Left renal pelvis (tissue), 4 donors: ENCODE measurements at places on chromosomes 13 and 19.

DNA sequence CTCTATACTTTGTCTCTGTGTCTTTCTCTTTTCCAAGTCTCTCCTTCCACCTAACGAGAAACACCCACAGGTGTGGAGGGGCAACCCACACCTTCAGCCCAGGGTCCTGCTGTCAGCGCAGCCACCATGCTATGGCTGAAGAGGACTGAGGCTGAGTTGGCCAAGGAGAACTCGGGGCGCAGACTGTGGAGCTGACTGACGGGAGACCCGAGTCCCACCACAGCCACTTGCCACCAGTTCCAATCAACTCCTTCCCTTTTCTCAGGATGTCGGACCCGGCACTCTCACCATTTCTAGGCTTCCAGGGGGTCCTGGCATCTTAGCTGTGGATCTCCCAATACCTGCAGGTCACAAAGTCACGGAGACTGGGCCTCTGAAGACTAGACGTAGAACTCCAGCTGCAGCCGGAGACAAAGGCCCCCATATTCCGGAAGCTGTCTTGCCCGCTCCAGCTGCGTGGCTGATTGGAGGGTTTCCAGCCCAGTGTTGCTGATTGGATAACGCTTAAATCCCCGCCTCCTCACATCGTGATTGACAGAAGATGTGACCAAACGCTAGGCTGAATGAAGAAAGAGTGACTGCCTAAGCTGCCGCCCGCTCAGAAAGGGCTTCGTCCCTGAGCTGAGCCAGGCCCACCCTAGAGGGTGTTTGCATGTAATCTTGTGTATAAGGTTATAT, 63.6 kb downstream of the ZNF429 start:
- DNase-seq: peak; percentile 84

DNA sequence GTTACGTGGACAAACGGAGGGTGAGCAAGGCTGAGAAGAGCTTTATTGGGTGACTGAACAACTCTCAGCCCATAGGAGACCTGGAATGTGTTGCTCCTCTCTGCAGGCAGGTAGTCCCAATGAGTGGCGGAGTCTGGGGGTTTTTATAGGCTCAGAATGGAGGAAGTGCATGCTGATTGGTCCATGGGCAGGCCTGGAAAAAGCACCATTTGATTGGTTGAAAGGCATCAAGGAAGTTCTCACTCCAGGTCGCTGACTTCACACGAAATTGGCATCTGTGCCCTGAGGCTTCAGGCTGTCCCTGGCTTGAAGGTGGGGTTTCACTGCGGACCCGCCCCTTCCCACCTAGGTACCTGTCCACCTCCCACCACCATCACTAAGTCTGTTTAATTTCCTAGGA, 65.4 kb downstream of the SPATA13 start:
- DNase-seq: no peak

GRCh38 chr19:48614436-48615230, at the start of gene FAM83E:
Gene FAM83E, minus strand, starts transcription at chr19:48615076. Its CDS starts 1,704 bp downstream, at chr19:48613372.
- DNase-seq: no peak

DNA sequence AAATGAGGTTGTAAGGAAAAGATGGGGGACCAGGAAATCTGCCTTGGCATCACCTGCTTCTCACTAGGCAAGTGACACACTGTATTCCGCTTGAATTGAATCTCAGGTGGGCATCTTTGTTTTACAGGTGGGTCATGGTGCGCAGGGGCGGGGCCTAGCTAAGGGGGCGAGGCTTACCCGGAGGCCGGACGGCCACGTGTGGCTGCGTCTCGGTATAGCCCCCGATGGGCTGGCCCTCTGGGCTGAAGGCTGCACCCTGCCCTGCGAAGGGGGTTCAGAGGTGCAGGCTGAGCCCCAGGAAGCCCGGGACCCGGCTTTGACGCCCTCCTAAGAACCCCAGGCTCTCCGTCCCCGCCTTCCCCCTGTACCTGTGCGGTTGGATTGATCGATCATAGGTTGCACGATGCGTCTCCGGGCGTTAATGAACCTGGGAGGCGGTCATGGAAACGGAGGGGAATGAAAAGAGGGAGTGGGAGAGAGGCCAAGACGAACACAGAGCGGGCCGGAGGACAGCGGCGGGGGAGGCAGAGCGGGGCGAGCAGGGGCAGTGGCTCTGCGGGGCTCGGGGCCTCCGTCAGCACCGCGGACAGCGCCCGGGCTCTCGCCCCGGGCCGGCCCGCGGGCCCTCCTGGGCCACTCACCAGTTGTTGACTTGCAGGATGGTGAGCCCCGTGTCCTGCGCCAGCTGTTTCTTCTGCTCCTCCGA, 12.5 kb downstream of the MEIS3 start:
- no peak for DNase-seq

GRCh38 chr19:35715981-35716800, 1.6 kb upstream of the KMT2B start:
- no peak for DNase-seq

- no peak for DNase-seq
Observed at GRCh38 chr19:35752746-35753350, 4.0 kb downstream of the HSPB6 start.

DNA sequence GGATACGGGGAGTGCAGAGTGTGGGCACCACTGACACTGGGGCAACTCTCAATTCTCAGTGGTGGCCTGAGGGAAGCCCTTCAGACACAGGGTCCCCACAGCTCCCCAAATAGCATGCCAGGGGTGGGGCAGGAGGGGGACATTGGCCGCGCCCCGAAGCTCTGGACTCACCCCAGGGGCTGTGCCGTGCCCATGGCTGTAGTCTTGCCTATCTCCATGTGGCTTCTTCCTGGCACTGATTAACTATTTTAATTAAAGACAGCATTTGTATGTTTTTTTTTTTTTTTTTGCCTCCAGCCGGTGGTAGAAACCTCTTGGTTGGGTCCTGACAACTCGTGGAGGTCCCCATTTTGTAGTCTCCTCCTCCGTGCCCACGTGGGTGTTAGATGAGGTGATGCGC, 23.3 kb downstream of the GATAD2A start:
- DNase-seq: no peak

- DNase-seq: no peak
Observed at GRCh38 chr19:42201489-42202289, 15.8 kb downstream of the DEDD2 start.

- no peak for DNase-seq
Observed at GRCh38 chr19:10604460-10604980, 17.4 kb upstream of the AP1M2 start.

DNA sequence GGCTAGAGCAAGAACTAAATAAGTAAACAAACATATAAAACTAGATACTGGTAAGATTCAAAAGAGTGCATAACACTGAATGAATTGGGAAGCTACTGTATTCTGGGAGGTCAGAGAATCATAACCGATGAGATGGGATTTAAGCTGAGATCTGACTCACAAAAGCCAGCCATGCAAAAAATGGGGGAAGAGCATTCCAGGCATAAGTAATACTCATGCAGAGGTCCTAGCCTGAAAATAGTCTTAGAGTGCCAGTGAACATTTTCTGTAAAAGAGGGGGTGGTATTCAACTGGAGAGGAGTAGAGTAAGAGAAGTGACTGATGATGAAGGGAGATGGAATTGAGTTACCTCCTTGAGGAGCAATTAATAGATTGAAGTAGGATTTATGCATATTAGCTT, 872.0 kb upstream of the GPC6 start:
- no peak for DNase-seq
